ENCODE measurements at places on chromosomes 3 and 15. TPM values are rescaled to one million over a fixed set of nuclear protein-coding genes. Genes with fewer than 3 reads are reported as not detected.

The HLTF gene
- total RNA-seq = 35.3 TPM

The IRAK2 gene
- total RNA-seq = 1.4 TPM

The HDGFL3 gene
- total RNA-seq = 52.6 TPM

The HYAL1 gene
- 3.3 TPM for total RNA-seq

The SPATA12 gene
- total RNA-seq = 0.10 TPM

Measured in ovary (tissue), 10 donors.